Stromal cell of bone marrow (primary cell): ENCODE measurements at places on chromosomes 3 and 15.

DNA sequence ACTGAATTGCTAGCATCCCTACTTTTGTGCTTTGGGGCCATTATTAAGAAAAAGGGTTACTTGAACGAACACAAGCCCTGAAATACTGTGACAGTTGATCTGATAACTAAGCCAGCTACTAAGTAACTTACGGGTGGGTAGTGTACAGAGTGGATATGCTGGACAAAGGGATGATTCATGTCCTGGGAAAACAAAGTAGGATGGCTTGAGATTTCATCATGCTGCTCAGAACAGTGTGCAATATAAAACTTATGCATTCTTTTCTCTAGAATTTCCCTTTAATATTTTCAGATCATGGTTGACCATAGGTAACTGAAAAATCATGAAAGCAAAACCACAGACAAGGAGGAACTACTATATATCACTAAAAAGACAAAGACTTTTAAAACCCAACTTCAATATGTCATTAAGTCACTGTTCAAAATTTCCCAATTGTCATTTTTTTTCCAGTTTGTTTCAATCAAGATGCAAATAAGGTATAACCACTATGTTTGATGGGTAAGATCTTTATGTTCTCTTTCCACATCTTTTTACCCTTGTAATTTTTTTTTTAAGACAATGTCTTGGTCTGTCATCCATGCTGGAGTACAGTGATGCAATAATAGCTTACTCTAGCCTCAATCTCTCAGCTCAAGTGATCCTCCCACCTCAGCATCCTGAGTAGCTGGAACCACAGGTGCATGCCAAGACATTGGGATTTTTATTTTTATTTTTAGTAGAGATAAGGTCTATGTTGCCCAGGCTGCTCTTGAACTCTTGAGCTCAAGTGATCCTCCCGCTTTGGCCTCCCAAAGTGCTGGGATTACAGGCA is 67.7 kb downstream of the IFT80 start:
- peak; percentile 68 for DNase-seq

DNA sequence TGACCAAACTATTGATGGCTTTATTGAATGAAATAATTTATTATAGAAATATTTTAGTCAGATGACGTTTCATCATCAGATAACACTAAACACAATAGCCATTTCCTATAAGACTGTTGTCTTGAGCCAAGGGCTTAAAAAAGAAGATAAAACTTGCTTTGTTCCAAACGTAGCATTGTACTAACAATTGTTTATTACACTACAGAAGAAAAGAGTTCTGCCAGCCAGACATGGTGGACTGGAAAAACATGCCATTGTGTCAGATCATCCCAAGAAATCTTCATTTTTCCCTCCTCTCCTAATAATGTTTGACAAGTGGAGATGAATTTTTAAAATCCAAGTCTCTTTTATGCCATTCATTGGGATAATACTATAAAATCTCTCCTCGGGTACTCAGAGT is 203.3 kb downstream of the CDIN1 start:
- DNase-seq: no peak

GRCh38 chr15:51299187-51300015 is 39.0 kb downstream of the CYP19A1 start:
- no peak for DNase-seq

DNA sequence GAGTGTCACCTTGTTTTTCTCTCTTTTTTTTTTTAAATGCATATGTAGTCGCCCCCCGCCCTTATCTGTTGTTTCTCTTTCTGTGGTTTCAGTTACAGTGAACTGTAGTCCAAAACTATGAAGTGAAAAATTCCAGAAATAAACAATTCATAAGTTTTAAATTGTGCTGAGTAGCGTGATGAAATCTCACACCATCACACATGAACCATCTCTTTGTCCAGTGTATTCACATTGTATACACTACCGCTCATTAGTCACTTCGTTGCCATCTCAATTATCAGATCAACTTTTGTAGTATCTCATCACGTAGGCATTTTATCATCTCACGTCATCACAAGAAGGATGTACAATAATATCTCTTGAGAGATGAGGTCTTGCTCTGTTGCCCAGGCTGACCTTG is 62.5 kb upstream of the MLF1 start:
- no peak for DNase-seq

- DNase-seq: no peak
Observed at GRCh38 chr15:33099739-33100138, 94.8 kb downstream of the FMN1 start.

DNA sequence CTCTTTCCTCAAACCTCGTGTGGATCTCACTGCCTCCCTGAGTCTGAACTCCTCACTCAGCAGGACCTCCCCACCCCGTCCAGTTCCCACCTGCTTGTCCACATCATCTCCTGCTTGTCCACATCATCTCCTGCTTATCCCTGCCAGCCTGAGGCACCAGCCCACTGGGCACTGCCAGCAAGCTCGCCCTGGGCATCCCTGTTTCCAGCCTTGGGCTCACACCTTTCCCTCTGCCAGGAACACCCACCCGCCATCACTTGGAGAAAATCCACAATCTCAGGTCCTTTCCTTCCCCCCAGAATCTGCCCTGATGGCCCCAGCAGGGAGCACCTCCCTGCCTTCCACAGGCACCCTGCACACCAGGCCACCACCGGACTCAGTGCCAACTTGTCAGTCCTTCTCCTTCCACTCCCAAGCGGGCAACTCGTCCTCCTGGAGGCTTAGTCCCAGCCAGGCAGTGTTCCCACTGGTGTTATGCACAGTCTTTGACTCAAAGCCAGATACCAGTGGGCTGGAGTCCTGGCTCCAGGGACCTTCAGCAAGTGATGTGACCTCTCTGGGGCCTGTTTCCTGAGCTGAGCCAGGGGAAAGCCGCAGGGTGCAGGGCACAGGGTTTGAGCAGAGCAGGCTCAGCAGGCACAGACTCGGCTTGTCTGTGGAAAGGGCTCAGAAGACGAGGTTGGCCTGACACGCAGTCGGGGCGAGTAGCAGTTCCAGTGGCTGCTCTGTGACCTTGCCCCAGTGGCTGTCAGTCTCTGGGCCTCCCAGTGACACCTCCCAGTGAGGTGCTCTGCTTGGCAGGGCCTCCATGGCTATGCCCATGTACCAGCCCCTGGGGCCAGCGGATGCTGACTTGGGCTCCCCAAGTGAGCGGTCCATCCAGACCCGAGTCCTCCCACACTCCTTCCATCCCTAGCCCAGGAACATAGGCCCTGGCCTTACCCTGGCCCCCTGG is 9.5 kb upstream of the MESP2 start:
- DNase-seq: no peak

- DNase-seq: no peak
Observed at GRCh38 chr15:73051391-73051806, 864 bp upstream of the NEO1 start.

DNA sequence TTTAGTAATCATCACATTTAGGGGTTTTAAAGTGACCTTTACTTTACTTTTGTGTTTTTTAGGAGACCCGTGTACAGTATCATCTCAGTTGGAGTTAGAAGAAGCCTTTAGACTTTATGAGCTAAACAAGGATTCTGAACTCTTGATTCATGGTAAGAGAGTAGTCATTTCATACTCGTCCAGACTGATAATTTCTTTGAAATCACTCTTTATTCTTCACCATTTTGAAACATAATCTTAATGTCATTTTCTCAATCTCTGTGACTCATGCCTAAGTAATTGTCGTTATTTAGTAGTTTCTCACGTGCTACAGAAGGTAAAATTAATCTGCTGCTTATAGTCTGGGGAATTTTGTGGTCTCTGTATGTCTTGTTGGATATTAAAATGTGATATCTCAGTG is 37.7 kb downstream of the PRKCI start:
- DNase-seq: no peak

DNA sequence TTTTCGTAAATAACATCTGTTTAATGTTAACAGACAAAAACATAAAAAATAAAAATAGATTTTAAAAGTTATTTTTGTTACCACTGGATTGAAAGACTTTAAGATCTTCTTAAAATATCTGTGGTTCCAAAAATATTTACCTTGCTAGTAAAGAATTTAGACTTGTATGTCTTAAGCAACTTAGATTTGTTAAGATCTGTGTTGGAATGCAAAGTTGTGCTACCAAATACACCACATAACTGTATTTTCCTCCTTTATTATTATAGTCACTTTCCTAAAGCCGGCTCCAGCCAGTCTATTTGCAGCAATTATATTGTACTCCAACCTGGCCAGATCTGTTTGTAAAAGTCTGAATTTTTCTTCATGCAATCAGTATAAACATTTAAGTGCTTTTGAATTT is 63.7 kb downstream of the SPRED1 start:
- no peak for DNase-seq

DNA sequence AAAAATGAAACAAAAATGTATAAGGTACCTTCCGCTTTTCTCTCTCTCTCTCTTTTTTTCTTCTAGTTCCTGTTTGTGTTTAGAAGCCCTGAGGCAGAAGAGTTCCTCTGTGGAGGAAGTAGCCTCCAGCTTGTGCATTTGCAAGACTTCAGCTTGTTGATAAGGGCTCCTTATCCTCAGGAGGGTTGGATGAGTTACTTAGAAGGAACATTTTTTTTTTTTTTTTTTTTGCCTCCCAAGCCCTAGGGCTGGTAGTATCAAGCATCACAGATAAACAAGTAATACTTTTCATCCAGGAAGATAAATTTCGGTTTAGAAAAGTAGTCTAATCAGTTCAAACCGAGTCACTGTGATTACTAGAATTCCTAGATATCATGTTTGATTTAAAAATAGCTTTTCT is 91.0 kb upstream of the CBLB start:
- DNase-seq: no peak
